ELF-1 (cell line): ENCODE measurements at places on chromosomes 2 and 18.
A peak's percentile ranks its signal among the peaks of the same experiment; 100 is the strongest.

DNA sequence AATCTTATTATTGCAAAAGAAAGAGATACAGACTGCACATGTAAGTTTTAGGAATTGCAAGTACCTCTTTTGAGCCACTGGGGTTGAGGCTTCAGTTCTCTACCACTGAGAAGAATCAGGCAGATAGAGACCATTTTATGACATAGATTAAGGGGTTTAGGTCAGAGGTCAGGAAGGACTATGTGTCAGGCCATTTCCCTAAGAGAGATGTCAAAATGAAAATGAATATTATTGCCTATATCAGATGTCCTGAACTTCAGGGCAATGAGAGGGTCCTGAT lies 113.7 kb downstream of the GATA6 start:
- DNase-seq, result no peak

GRCh38 chr18:61198486-61198885 lies 134.7 kb upstream of the CDH20 start:
- no peak for DNase-seq

DNA sequence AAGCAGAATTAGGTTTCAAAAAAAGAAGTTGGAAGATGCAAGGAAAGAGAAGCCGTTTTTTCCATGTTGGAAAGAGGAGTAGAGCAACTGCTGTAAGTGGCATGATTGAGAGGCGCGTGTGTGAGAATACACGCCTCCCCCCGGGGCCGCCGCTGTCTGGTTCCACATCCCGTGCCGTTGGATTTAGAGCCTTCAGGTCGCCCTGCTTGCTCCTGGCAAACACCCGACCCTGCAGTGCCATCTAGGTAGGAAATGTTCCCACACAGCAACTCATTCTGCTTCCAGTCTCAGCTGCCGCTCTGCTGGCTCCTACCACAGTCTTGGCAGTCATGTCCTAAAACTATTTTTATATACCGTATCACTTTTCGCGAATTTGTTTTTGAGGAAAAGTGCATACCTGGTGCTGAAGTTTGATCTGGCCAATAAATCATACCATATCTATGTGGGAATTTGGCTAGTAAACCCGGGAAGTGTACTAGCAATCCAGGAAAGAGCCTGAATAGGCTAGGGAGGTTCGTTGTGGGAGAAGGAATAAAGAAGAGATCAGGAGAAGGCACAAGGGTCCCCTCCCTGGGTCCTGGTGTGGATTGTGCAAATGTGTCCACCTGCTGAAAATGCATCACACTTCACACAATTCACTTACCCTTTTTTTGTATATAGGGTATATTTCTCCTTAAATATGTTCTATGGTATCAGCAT lies 372.7 kb downstream of the FBXO15 start:
- peak; percentile 38 for DNase-seq

DNA sequence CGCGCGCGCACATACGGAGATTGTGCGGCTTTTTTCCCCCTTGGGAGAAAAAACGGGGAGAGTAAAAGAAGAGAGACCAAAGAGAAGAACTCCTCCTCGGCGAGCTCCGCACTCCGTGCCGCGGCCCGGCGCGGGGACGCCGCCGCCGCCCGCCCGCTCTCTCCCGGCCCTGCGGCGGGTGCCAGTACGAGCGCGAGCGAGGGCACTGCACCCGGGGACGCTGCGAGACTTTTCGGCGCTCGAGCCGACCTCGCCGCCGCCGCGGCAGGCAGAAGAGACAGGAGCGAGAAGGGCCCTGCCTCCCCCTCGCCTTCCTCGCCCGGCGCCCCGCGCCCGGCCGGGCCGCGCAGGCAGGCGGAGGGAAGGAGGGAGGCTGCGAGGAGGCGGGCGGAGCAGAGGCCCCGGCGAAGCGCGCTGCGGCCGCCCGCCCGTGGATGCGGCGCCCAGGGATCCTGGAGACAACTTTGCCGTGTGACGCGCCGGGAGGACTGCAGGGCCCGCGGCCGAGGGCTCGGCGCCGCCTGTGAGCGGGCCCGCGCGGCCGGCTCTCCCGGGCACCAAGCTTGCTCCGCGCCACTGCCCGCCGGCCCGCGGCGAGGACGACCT lies 857 bp upstream of the INHBB start:
- DNase-seq, result peak; percentile 37

- DNase-seq, result no peak
These were observed 158.6 kb downstream of the CDH2 start for GRCh38 chr18:28018351-28018750.

- DNase-seq, result peak; percentile 68
These were observed 224.5 kb downstream of the UXS1 start for GRCh38 chr2:105969552-105969951.

DNA sequence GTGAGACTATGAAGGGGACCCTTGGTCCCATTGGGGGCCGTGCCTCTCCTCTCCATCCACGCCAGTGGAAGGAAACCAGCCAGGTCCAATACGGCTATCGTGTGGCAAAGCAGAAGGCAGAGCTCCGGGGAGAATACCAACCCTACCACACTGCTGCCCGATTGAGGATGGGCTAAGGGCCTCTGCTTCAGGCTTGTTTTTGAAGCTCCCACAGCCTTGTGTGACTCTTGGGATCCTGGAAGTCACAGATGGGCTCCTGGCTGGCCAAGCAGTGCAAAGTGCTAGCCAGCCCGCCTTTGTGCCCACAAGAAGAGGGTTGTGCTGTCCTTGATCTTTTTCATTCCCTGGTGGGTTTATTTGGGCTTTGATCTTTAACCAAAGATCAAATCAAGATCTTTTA lies 70.6 kb upstream of the ID2 start:
- DNase-seq, result no peak

GRCh38 chr18:11905613-11906012 lies 2.5 kb downstream of the MPPE1 start:
- DNase-seq, result no peak

DNA sequence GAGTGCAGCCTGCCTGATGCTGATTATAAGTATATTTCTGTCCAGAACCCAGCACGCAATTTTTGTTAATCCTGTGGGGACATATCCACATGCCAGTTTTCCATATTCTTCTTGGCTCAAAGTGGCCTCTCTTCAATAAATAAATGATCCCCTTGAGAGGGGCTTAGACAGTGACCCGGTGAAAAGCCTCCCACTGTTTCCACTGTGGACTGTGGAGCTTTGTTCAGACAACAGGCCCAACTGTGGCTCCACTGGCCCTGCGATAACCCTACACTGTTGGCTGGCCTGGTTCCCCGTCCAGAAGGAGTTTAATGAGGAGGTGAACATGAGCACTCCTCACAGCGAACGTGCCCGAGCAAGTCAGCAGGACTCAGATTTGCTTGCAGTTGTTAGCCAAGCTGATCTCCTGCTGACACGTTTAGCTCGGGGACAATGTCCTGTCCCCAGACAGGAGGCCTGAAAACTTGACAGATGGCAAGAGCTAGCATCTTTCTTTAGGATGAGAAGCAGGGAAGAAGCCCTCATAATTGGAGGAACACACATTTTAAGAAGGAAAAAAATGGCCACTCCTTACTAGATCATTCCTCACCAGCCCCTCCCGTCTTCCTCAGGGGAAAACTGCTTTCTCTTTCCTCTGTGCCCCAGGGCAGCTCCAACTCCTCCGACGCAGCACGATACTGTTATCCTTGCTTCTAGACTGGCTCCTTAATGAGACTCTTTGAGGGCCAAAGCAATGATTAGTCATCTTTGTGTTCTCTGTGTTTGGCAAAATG lies 20.0 kb upstream of the MTCL1 start:
- DNase-seq, result peak; percentile 76

- DNase-seq, result no peak
These were observed 480.0 kb upstream of the SYT4 start for GRCh38 chr18:43757273-43757672.

DNA sequence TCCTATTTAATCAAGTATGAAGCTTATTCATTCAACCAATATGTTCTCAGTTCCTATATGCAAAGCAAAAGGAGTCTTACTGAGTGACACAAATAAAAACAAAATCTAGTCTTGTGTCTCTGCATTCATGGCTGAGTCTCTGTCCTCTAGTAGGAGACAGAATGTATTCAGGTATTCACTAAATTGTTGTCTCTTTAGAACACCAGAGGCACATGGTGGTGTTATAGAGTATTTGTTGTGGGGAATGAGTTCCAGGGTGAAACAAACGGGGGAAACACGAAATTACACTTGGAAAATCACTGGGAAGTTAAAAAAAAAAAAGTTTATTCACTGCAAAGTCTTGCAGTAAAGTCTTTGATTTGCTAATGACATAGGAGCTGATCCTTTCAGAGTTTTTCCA lies 131.7 kb upstream of the FSHR start:
- DNase-seq, result no peak

GRCh38 chr18:36817039-36817438 lies 11.8 kb downstream of the TPGS2 start:
- no peak for DNase-seq

- no peak for DNase-seq
These were observed 219.3 kb downstream of the SPP2 start for GRCh38 chr2:234269769-234270204.

DNA sequence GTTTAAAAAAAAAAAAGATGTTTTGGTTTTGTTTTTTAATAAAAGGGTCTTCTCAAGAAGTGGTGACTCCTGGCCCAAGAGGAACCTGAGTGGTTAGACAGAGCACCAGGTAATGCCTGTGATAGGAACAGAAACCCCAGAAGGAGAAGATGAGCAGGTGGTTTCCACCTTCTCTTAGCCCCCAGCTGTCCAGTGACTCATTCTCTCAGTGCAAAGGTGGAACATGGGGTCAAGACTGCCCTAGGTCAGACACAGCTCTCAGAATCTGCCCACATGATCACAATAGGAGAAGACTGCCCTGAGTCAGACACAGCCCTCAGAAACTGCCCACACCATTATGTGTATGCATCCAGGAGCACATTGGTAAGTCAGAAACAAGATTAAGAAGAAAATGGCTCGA lies 61.8 kb downstream of the TBC1D8 start:
- no peak for DNase-seq

GRCh38 chr2:145760781-145761649 lies 1241.1 kb upstream of the ZEB2 start:
- DNase-seq, result peak; percentile 6

- no peak for DNase-seq
These were observed 299.7 kb downstream of the DSEL start for GRCh38 chr18:67216846-67217245.

DNA sequence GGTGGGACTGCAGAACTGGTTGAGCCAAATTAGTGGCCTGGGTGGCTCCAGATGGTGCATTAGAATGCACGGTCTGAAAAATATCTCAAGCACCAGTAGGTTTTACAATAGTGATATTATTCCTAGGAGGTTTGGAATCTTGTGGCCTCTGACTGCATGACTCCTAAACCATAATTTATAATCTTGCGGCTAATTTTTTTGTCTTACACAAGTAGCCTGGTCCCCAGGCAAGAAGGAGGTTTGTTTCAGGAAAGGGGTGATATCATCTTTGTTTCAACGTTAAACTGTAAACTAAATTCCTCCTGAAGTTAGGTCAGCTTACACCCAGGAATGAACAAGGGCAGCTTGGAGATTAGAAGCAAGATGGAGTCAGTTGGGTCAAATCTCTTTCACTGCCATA lies 98.9 kb upstream of the ARL4C start:
- DNase-seq, result no peak

- no peak for DNase-seq
These were observed 7.8 kb downstream of the CDK15 start for GRCh38 chr2:201813996-201814760.

DNA sequence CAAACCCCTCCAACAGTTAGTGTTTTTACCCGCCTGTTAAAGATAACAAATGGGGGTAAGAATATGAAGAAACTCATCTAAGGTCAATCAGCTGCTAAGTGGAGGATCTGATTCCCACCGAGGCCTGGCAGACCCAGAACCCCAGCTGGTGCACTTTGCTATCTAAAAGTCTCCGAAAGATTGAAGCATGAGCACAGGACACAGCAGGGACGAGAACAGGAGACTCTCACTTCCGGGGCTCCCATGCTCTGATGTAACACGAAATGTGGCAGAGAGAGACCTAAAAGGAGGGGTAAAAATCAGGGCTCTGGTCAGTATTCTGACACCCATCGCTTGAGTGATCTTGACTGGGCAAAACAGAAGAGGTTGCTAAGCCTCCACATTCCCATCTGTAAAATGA lies 119.7 kb downstream of the PDCL3 start:
- no peak for DNase-seq

- no peak for DNase-seq
These were observed 394.4 kb downstream of the SPAG16 start for GRCh38 chr2:213678437-213679218.

DNA sequence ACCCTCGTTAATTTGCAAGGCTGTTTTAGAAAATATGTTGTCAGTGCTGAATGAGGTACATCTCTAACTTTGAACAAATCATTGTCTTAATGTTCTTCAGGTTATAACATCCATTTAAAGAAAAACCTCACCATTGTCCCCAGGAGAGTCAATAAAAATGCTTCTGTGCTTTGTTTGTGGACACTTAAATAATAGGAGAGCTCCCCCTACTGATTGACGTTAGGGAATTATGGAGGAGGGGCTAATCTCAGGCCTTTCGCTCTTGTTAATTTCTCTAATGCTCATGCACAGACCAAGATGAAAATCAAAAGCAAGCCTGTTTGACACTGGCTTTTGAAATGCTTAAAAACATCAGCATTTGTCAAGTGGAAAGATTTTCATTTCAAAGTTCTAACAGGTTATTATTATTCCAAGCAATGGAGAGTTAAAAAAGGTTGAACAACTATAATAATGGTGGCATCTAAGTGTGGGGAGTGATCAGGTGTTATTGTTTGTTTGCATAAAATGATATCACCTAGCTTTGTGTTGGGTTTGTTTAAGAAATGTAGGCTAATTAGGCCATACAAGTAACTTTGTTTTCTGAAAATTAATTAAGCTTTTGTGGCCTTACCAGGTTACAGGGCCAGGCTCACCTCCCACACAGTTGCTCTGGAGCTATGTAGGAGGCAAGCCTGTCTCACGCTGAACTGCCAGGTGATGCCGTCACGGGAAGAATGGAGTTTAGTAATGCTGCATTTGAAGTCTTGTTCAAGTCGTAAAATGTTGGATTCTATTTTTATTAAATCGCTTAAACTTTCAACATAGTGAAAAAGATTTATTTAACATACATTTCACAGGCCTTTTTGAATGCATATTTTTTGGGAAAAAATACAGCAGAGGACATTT lies 51.7 kb upstream of the SMIM21 start:
- DNase-seq, result peak; percentile 10

GRCh38 chr2:29557268-29557667 lies 364.1 kb downstream of the ALK start:
- no peak for DNase-seq

GRCh38 chr2:217789736-217790181 lies 213.0 kb downstream of the TNS1 start:
- no peak for DNase-seq

GRCh38 chr18:61272793-61273192 lies 60.4 kb upstream of the CDH20 start:
- no peak for DNase-seq

GRCh38 chr2:55838653-55839052 lies 84.9 kb downstream of the EFEMP1 start:
- DNase-seq, result no peak

DNA sequence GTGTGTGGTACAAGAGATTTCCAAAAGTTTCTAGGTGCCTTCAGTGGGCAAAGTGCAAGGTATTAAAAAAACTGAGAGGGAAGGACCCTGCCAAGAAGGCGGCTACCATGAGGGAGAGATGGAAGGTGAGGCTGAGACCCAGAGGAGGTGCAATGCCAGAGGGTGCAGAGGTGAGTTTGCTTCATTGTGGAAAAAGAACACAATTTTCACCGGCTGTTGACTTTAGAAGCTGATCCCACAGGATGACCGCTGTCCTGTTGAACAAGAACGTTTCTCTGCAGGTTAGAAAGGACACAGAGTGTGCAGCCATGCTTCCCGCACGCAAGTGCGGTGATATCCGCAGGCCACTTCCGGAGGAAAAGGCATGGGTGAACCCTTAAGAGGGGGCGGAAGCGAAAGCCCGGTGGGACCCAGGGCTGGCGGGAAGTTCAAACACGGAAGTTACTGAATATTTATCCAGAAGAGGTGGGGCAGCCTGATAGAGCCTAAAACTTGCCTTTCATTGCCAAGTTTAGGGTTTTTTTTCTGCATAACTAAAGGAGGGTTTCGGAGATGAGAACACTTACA lies 16.6 kb downstream of the SP110 start:
- DNase-seq, result no peak
